NCI-H2029 treated with DMSO at 0.1 percent for 48 hours (cell line): ENCODE measurements at places on chromosomes 5 and 9.

DNA sequence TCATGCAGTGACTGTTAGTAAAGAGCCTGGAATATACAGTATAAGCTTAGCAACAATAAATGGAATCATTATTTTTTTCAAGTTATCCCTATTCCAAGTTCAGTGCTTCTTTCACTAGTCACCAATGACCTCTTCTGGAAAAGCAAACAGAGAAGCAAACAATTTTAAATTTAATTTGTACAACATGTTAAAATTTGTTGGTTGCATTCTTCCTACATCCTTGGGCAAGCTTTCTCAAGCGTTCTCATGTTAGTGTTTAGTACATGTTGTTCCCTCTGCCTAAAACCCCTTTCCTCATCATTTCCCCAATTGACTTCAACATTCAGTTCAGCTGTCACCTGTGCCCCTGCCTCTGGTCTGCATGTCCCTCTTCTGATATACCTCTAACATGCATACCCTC, 123.4 kb downstream of the SEC61B start:
- DNase-seq = no peak

- DNase-seq = no peak
Observed at GRCh38 chr5:55850839-55851674, at the start of gene IL31RA. Gene IL31RA (plus strand): TSS chr5:55851357. CDS start chr5:55851571, 214 bp downstream.

DNA sequence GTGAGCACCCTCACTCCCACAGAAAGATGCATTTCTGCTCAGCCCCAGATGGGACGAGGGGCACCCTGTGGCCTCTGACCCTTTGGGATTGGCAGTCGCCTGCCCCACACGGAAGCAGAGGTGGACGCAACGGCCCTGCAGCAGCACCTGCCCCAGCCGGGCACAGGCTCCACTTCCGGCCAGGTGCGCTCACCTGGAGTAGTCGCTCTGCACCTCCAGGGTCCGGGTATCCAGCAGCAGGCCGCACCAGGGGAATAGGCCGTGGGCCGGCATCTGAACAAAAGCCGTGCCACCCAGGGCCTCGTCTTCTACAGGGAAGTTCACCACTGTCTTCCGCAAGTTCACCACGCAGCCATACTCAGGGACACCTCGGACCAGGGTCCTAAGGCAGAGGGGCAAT, 30.7 kb downstream of the TERT start:
- no peak for DNase-seq

DNA sequence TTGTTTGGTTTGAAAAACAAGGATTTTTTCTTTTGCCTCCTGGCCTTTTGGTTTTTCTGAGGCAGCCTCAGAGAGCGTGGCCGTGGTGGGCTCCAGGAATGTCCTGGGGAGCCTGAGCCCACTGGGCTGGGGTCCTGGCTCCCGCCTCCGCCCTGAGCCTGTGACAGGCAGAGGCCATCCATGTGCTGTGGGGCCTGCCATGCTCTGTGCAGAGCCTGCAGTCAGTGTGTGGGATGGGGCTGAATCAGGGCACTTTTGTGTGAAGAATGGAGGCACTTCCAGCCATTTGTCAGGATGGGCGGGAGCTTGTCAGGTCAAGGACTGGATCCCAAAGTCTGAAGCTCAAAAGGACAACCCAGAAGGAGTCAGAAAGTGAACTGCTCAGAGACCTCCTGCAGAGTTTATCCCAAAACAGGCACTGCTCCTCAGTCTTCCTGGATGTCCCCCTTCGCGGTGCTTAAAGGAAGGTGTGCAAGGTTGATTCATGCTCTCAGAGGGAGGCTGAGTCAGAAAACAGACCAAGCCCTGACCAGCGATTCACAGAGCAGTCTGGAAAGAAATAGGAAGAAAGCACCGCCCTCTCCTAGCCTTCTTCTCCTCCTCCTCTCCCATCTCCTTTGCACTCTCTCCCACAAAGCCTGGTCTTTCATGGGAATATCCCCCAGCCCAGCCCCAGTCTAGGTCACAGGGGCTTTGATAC, 53.2 kb downstream of the MVB12B start:
- no peak for DNase-seq

- no peak for DNase-seq
Observed at GRCh38 chr5:104815212-104815611, 1252.6 kb upstream of the NUDT12 start.
